Amniotic epithelial cell (primary cell): ENCODE measurements at places on chromosomes 2 and 18.

GRCh38 chr18:23870676-23871380 is 143.7 kb upstream of the TTC39C start:
- DNase-seq: no peak

- DNase-seq: no peak
Measured at GRCh38 chr2:40048506-40048905, 269.4 kb upstream of the THUMPD2 start.

DNA sequence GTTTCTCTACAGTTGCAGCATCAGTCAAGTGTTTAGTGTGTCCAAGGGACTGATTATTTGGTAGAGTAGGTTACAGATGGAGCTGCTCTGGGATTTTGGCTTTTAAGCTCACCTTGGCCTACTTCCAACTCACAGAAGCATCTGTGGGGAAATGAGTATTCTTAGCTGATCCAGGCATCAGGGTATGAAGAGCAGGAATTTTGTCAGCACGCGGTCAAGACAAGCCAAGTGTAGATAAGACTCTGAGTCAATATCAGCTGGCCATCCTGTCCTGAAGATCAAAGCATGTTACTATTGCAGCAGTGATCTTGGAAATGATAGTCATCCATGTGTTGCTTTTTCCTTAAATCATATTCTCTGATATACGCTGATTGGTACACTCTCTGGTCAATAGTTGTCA is 24.4 kb downstream of the SERPINB4 start:
- DNase-seq: peak; percentile 44

GRCh38 chr18:12092398-12093229 is 1.0 kb upstream of the ANKRD62 start:
- DNase-seq: no peak

GRCh38 chr2:143162123-143162837 is 33.1 kb downstream of the ARHGAP15 start:
- DNase-seq: peak; percentile 55

DNA sequence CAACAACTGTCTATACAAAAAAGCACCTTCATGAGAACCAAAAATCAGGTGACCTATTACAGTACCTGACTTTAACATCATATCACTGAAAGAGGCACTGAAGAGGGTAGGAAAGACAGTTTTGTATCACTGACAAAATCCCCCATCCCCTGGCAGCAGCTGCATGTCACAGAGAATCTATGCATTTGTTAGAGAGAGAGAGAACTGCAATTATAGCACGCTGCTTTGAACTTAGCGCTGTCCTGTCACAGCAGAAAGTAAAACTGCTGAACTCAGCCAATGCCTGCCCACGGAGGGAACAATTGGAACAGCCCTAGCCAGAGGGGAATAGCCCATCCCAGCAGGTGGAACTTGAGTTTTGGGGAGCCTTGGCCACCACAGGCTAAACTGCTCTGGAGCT is 75.1 kb upstream of the NOL4 start:
- DNase-seq: no peak

DNA sequence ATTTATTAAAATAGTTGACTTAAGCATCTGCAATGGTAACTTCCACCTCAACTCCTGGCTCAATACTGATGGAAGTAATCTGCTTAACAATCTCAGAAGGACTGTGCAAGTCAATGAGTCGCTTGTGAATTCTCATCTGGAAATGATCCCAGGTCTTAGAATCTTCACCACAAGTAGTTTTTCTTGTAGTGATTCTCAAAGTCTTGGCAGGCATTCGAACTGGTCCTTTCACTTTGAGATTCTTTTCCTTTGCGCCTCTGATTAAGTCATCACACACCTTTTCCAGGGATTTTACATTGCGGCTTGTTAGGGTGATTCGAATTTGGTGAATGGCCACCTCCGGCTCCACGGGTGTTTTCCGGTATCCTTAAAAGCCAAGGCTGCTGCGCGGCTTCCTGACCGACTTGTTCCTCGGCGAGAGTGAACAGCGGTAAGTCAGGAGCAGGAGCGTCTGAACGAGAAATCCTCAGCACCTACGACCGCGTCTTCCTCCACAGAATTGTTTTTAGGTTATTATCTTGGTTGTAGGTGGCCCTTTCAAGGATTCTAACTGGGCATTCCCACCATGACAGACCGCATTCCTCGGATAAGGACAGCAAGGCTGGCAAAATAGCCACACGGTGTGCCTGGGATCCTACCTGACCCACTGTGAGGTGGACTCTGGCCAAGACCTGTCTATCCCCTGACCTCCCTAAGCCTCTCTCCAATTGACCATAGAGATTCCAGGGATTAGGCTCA is 23.8 kb upstream of the SLC20A1 start:
- peak; percentile 85 for DNase-seq

GRCh38 chr2:172976816-172977215 is 98.8 kb upstream of the MAP3K20 start:
- DNase-seq: no peak
